ENCODE measurements at places on chromosomes 11 and 22. TPM values are rescaled to one million over a fixed set of nuclear protein-coding genes. Genes with fewer than 3 reads are reported as not detected.

DNA sequence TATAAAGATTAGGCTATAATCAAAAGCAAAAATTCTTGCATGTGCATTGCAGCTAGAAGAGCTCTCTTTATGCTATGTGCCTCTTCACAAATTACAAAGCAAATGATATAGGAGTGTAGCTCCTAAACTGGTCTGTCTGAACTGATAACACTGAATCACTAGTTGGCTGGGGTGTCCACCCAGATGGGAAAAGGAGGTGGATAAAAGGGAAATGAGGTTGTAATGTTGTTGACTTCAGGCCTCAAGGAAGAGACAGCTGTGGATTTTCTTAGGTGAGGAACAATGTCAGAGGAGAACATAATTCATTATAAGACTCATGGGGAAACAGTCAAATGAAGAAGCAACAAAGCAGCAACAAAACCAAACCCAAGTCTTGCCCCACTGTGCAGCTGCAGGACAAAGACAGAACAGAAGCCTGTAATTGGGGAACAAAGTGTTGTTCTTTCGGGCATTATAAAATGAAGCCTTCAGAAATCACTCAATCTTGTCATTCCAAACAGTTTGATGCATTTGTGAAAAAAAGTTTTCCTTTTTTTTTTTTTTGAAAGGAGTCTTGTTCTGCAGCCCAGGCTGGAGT lies 130.1 kb upstream of the DDI1 start:
- DNase-seq, result no peak

DNA sequence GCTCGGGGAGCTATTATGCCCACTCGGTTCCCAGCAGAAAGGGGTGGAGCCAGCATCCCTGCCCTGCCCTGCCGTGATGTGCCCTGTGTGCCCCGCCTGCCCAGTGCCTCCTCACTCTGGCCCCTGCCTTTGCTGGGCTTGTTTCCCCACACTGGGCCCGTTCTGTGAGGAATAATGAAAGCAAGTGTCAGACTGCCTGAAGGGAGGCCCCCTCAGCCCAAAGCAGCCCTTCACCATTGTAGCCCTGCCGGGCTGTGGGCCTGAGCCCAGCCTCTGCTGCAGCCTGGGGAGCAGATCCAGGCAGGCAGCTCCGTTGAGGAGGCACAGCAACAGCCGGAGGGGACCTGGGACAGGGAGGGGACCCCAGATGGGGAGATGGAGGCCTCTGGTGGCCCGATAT lies 20.2 kb upstream of the NEFH start:
- no peak for DNase-seq

DNA sequence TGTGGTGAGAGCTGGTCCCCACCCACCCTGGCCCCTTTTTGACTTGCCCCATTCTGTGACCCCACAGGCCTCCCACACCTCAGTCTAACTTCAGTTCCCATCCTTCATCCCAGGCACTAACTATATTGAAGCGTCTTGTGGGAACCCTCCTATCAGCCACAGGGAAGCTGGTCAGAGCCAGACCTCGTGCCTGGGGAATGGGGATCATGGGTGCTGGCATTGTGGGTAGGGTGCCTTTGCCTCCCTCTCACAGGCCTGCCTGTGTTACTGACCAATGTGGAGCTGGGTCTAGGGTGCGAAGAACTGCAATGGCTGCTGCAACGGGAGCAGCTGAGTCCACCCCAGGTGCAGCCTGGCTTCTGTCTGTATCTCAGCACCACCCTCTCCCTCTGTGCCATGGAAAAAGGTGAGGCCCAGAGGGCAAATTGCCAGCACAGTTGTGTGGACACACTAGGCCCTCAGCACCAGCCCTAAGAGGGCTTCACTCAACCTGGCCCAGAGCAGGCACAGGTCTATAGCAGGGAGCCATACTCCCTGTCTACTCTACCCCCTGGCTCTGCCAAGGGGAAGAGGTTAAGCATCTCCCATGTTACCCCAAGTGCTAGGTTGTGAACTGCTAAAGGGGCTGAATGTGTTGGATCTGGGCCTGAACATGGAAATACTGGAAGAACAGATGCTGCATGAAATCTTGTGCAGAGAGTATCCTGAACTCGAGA lies 37.3 kb downstream of the RRP8 start:
- no peak for DNase-seq

- DNase-seq, result no peak
Measured at GRCh38 chr11:14273895-14274294, 85.1 kb downstream of the RRAS2 start.

DNA sequence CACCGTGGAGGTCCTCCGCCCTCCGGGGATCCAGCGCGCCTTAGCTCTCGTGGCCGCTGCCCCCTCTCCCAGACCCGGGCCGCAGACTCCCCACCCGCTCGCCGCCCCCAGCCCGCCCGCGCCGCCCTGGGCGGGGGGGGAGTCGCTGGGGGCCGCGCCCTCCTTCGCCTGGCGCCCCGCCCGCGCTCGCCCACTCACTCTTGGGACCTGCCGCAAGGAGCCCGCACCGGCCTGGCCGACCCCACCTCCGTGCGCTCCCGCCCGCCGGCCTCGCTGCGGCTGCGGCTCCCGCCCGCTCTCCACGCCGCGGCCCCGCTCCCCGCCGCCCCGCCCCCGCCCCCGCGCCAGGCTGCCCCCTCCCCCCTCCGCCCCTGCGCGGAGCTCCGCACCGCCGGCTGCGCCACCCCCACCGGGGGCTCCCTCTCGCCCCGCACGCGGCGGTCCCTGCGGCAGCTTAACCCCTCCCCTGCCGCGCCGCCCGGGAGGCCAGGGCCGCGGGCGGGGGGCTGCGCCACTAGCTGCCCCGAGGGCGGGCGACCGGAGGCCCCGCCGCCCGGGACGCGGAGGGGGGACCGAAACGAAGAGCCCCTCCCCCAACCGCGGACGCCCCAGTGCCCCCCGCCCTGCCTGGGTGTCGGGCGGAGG lies 724 bp upstream of the RASGRP2 start:
- no peak for DNase-seq

SAA4 gene
- not detected for total RNA-seq

TCF20 gene
- 109 TPM for total RNA-seq

ARHGAP8 gene
- total RNA-seq, result 4.8 TPM

LGALS12 gene
- total RNA-seq, result not detected

DNAJC24 gene
- total RNA-seq, result 26.2 TPM

All from naive thymus-derived CD8-positive, alpha-beta T cell (primary cell).